GM06990 (cell line): ENCODE measurements at places on chromosomes 3 and 15.

GRCh38 chr15:77168616-77169015 lies 97.7 kb upstream of the TSPAN3 start:
- DNase-seq: no peak

- DNase-seq: peak; percentile 56
Observed at GRCh38 chr15:52378746-52379394, 83.3 kb upstream of the MYO5C start.

GRCh38 chr15:99435877-99436541 lies 129.8 kb upstream of the MEF2A start:
- no peak for DNase-seq

GRCh38 chr3:147038481-147038880 lies 367.9 kb downstream of the ZIC4 start:
- DNase-seq: no peak

DNA sequence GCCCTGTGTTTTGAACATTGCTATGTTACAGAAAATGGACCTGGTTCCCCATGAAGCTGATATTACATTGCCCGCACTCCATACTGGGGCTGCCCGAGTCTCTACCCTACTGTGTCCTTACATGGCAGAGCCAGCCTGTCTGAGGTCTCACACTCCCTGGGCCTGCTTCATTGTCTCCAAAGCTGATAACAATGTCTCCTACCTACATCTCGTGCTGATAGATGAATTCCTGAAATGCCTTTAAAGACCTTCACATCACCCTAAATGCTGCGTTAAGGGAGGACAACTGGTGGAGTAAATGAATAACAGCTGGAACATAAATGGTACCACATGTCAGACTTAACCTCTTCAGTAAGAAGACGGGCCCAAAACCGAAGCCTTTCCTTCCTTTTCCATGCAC lies 62.9 kb upstream of the PTX3 start:
- DNase-seq: no peak

GRCh38 chr15:77186594-77187011 lies 115.7 kb upstream of the TSPAN3 start:
- DNase-seq: no peak
